T-helper 22 cell (primary cell): ENCODE measurements at places on chromosomes 7 and 10.

DNA sequence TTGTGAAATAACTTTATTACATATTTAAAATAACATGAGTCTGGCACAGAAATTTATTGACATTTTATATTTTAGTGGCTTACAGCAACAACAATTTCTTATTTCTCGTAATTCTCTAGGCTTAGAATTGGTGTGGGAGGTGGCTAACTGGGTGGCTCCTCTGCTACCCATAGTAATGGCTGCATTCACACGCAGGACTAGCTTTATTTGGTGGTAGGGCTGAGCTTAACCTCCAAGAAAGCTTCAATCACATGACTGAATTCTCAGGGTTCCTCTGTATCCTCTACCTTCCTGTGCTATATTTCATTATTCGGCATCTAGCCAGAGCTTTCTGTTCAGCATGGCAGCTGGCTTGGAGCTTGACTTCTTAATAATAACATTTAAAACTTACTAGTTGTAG lies 138.8 kb downstream of the ZWINT start:
- no peak for DNase-seq

GRCh38 chr10:121527690-121528089 lies 70.6 kb downstream of the FGFR2 start:
- DNase-seq = no peak

- DNase-seq = no peak
Observed at GRCh38 chr7:1253681-1254181, 21.1 kb downstream of the UNCX start.

DNA sequence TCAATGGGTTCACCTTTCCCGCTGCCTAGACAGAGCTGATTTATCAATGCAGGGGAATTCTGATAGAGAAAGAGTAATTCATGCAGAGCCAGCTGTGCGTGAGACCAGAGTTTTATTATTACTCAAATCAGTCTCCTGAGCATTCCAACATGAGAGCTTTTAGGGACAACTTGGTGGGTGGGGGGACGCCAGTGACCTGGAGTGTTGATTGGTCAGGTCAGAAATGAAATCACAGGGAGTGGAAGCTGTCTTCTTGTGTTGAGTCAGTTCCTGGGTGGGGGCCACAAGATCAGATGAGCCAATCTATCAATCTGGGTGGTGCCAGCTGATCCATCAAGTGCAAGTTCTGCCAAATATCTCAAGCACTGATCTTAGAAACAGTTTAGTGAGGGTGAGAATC lies 99.0 kb upstream of the CAV2 start:
- DNase-seq = no peak

GRCh38 chr7:82210416-82211184 lies 233.0 kb downstream of the CACNA2D1 start:
- DNase-seq = no peak

DNA sequence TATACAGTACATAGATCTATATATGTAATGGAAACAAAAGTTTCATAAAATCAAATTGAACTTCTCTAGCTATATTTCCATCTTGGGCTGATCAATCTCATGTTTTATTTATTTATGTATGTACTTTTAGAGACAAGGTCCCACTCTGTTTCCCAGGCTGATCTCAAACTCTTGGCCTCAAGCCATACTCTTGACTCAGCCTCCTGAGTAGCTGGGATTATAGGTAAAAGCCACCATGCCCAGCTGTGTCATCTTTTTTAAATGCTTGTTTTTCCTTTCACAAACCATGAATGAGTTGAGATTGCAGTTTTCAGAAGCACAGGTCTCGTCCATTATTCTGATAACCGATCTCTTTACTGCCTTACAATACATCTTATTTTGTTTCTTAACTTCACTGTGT lies 400.9 kb downstream of the KCNMA1 start:
- no peak for DNase-seq

DNA sequence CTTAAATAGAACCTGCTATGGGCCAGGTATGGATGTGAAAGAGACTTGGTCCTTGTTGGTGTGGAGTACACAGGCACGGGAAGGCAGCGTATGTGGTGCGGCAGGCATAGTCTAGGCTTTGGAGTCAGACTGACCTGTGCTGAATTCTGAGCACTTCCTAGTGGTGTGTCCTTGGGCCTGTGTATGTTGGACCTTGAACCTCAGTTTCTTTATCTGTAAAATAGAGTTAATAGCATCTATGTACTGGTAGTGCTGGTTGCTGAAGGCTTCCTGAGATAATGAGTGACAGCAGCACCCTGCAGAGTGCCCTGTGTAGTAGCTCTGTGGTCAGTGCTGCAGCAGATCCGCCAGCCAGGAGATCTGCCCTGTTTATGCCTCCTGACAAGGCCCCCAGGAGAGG lies 5.3 kb upstream of the SFRP5 start:
- DNase-seq = no peak

GRCh38 chr7:30647589-30648364 lies 34.5 kb downstream of the CRHR2 start:
- DNase-seq = no peak

GRCh38 chr7:55019691-55020465 lies 1.1 kb downstream of the EGFR start:
- DNase-seq = no peak

- no peak for DNase-seq
Observed at GRCh38 chr7:143255564-143255963, 7.7 kb upstream of the GSTK1 start.

- DNase-seq = no peak
Observed at GRCh38 chr10:29946953-29947700, 112.3 kb downstream of the JCAD start.

DNA sequence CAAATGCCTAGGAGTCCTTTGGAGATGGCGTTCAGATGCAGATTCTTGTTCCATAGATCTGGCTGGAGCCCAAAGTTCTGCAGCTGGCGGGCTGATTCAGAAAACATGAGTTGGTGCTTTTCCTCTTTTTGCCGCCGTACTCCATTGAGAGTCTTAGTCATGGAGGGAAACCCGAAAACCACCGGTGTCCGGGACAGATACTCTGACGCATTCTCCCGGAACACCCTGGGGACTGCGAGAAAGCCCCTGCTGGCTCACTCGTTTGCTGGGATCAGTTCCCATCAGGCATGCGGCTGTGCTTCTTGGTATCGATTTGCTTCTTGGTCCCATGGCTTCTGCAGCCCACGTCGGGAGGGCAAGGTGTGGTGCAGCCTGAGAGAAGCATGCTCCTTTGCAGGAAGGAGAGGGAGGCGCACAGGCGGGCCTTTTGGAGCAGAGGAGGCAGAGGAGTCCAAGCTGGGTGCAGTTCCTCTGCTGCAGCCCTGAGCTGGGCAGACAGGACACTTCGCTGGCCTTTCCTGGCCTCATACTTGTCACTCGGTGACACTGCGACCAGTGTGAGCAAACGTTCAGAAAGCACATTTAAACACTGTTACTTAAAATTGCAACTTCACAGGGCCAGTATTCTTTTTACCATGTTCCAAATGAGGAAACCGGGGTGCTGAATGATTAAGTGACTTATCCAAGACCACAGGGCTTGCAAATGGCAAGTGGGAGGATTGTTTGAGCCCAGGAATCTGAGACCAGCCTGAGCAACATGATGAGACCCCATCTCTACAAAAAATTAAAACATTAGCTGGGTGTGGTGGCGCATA lies 30.6 kb upstream of the PFKFB3 start:
- DNase-seq = no peak

DNA sequence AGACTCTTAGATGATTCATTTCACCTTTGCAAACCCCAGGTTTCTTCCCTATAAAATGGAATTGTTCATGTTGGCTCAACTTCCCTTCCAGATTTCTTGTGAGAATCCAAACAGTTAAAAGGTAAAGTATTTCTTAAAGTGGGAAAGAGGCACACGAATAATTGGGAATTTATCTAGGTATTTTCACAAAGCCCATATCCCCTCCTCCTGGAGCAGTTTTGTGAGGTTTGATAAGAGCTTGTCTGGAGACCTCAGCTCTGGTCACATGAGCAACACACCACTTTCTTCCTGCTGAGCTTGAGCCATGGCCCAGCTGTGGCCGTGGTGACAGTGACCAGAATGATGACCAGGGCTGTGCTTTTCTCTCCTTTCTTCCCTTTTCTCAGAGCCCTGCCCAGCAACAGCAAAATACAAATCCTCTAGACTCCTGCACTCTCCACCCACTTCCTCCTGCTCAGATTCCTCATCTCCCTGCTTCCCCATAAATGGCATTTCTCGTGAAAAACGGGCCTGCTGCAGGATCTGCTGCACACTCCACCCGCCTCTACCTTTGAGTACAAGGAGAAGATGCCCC lies 87.7 kb downstream of the PIK3CG start:
- no peak for DNase-seq

- DNase-seq = no peak
Observed at GRCh38 chr10:5546891-5547680, 22.3 kb downstream of the CALML3 start.

DNA sequence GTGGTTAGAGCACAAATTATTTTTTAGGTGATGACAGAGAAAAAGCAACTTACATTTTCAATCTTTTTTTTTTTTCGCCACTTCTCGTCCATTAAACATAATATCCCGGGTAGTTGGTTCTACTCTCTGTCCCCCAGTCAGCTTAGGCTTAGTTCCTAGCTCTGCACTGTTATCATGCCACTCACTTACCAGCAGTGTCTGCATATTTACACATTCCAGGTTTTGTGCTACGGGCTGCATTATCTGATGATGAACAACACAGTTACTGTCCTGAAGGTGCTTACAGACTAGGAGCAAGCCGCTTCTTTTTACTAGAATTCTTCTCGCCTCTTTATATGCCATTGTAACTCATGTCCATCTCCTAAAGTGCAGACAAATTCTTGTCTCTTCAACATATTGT lies 121.8 kb upstream of the NPVF start:
- DNase-seq = no peak

- DNase-seq = no peak
Observed at GRCh38 chr7:50552139-50552538, 13.1 kb downstream of the DDC start.

DNA sequence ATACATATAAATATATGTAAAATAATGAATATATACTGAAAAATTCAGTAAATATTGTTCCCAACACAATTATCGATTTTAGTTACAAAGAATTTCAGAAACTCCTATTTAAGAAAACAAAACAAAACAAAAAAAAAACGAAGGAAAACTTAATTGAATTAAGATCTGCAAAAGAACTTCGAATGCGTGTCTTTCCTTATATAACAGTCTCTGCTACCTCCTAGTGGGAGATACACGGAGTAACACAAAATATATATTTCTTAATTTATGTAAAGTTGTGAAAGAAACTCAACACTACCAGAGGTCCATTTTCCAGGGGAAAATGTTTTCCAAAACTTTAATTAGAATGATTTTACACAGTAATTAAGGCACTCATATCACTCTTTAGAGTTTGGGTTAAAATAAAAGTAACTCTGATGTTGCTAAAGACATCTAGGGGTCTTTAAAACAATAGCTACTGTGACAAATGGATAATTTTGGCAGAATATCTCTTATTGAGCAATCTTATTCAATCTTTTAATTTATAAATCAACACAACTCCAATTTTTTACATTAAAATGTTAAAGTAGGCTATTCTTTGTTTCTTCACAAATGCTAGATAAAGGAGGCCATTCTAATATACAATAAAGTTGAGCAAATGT lies 41.6 kb downstream of the NEBL start:
- DNase-seq = no peak

DNA sequence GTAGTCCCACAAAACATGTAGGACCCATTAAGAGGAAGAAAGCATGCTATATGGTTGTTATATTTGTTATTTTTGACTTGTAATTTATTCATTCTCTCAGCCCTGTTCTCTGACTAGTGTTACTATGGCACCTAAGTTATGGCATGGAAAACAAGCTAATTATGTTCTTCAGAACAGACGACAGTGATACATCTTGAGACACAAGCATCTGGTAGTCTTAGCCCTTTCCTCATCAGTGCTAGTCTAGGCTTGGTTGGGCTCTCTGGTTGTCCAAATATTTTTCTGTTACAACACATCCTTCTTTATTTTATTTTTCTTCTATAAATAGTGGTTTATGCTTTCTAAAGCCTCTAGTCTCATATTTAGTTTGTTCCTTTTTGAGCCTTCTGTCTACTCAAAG lies 308.3 kb upstream of the KAT6B start:
- no peak for DNase-seq

DNA sequence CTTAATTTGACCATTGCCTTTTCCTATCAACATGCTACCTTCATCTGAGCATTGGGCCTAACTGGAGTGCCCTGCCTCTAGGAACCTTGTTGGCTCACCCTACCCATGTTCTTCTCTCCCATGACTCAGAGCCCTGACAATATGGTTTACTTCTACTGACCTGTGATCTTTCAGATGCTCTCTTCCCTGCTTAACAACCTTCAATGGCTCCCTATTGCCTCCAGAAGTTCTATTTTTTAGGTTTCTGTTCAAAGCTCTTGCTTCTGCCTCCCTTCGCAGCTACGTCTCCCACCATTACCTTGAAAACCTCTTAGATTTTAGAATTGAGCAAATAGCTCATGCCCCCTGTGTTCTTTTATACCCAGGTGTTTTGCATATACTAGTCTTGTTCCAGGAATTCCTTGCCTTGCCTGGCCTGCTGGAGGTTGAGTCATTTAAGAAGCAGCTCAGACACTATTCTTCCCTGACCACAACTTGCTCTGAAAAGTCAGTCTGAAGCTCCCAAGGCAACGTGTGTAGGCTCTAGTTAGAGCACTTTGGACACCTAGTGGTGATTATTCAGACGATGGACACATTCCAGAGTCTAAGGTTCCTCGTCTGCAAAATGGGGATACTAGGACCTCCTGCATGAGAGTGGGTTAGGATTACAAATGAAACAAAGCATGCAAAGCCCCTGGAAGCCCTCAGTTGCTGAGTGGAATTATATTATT lies 64.4 kb upstream of the EMX2 start:
- DNase-seq = no peak

DNA sequence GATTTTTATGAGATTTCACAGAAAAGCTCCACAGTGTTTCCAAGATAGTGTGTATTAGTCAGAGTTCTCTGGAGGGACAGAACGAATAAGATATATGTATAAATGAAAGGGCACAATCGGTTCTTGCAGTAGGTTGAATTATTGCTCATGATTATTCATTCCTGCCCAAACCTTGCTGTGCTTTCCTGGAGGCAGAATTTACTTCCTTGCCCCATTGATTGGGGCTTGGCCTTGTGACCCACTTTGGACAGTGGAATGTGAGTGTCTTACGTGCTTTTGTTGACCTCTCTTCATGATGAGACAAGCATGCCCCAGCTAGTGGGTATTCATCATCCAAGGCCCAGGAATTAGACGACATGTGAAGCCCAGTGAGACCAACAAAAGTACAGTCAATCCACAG lies 53.0 kb upstream of the ABCB5 start:
- DNase-seq = no peak

- DNase-seq = no peak
Observed at GRCh38 chr7:43779045-43779812, 20.7 kb downstream of the BLVRA start.
